ENCODE measurements at places on chromosomes 11 and 22. TPM values are rescaled to one million over a fixed set of nuclear protein-coding genes. Genes with fewer than 3 reads are reported as not detected.

Gene OR6T1
- total RNA-seq = not detected

Gene LDHAL6A
- total RNA-seq = not detected

Gene ARHGAP8
- total RNA-seq = 127 TPM

Gene VPREB1
- total RNA-seq = not detected

Gene MAPK8IP1
- 4.9 TPM for total RNA-seq

Gene MTNR1B
- total RNA-seq = not detected

Gene MAP6
- not detected for total RNA-seq

Gene OR51E2
- not detected for total RNA-seq

Gene KRTAP5-2
- not detected for total RNA-seq

Gene MPZL3
- 6.9 TPM for total RNA-seq

Gene TAF1D
- 107 TPM for total RNA-seq

Gene KRTAP5-10
- total RNA-seq = not detected

Gene MED19
- 21.2 TPM for total RNA-seq

Gene SPDYC
- total RNA-seq = not detected

Gene ANO5
- total RNA-seq = 4.3 TPM

Gene HORMAD2
- not detected for total RNA-seq

Gene NFAM1
- total RNA-seq = 0.39 TPM

Gene OR52N4
- not detected for total RNA-seq

Gene MMP8
- not detected for total RNA-seq

Gene C11orf16
- not detected for total RNA-seq

Gene NRGN
- total RNA-seq = 5.8 TPM

Gene MGAT3
- 33.0 TPM for total RNA-seq

Gene PHLDA2
- 111 TPM for total RNA-seq

Gene ANO9
- 32.2 TPM for total RNA-seq

Gene PAX6
- total RNA-seq = 0.87 TPM

Gene PDE2A
- total RNA-seq = 4.3 TPM

Gene NAA40
- 44.9 TPM for total RNA-seq

Gene APOBEC3A
- total RNA-seq = not detected

Gene PLA2G3
- total RNA-seq = not detected

Gene CSF2RB
- total RNA-seq = not detected

Gene LRRC56
- 2.2 TPM for total RNA-seq

Gene MMP13
- total RNA-seq = not detected

Gene FGF4
- not detected for total RNA-seq

Gene C11orf65
- total RNA-seq = not detected

Gene UBQLNL
- 0.14 TPM for total RNA-seq

Gene LRRC32
- total RNA-seq = not detected

Gene CALCA
- not detected for total RNA-seq

Gene FOLR3
- not detected for total RNA-seq

Gene KRTAP5-3
- total RNA-seq = not detected

Gene PRODH
- 1.5 TPM for total RNA-seq

Gene TRIM48
- total RNA-seq = not detected

Gene OR8D1
- not detected for total RNA-seq

Gene SLC37A2
- 4.3 TPM for total RNA-seq

Gene RCN1
- 163 TPM for total RNA-seq

Gene MISFA
- 7.3 TPM for total RNA-seq

Gene OR4D5
- not detected for total RNA-seq

Gene TEAD1
- total RNA-seq = 104 TPM

Gene FIBIN
- not detected for total RNA-seq

Gene MUC5AC
- 145 TPM for total RNA-seq

Gene HEPACAM
- not detected for total RNA-seq

All from Calu3 (cell line).